ENCODE measurements at places on chromosomes 3 and 15.

DNA sequence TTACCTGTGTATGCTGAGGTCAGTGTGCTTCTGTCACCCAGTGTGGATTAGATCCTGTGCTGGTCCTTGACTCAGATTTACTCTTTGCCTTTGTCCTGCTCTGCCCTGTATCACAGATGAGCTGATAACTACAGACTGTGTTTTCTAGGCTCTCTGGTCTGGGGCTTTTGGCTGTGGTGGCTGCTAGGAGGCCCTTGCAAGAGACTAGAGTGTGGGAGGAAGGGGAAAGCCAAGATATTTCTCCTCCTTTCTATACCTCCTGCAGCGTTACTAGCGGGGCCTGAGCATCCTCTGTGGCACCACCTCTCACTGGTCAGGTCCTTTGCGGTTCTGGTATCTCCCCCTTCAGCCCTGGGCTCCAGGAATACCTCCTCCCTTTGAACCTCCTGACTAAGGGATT, 282.3 kb upstream of the TBC1D5 start:
- DNase-seq, result no peak

DNA sequence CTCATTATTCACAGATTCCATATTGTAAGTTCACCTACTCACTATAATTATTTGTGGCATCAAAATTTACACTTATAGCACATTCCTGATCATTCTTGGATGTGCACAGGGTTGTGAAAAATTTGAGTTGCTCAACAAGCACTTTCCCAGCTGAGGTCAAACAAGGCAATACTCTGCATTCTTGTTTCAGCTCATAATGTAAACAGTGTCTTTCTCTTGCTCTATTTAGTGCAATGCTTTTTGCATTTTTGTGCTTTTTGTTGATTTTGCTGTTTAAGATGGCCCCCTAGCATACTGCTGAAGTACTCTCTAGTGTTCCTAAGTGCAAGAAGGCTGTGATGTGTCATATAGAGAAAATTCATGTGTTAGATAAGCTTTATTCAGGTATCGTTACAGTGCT, 66.7 kb upstream of the TNIK start:
- DNase-seq, result no peak

- no peak for DNase-seq
These were observed 25.7 kb downstream of the IQGAP1 start for GRCh38 chr15:90413411-90414379.

- no peak for DNase-seq
These were observed 27.4 kb upstream of the HDAC11 start for GRCh38 chr3:13452490-13453335.

DNA sequence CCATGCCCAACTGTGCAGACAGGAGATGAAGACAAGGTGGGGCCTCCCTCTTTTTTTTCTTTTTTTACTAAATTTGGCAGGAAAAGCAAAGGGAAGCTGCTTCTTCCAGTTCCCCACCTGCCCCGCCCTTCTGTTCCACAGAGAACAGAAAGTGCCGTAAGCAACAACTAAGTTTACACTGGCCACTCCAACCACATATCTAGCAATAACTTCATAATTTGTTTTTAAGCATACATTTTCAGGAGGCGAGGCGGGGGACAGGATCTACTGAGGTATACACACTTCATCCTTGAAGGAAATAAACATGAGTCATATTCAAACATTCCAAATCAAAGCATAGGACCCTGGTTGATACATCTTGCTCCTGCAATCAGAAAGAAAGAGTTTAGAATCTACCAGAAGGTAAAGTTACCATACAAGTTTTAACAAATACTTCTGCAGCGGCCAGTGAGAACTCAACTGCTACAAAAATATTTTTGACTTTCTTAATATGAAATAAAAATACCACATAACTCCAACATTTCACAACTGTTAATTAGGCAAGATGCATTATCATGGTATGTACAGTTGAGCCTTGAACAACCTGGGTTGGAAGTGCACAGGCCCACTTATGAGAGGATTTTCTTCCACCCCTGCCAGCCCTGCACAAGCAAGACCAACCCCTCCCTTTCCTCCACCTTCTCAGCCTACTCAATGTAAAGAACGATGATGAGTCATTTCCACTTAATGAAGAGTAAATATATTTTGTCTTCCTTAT, 50.7 kb downstream of the FOXP1 start:
- no peak for DNase-seq

DNA sequence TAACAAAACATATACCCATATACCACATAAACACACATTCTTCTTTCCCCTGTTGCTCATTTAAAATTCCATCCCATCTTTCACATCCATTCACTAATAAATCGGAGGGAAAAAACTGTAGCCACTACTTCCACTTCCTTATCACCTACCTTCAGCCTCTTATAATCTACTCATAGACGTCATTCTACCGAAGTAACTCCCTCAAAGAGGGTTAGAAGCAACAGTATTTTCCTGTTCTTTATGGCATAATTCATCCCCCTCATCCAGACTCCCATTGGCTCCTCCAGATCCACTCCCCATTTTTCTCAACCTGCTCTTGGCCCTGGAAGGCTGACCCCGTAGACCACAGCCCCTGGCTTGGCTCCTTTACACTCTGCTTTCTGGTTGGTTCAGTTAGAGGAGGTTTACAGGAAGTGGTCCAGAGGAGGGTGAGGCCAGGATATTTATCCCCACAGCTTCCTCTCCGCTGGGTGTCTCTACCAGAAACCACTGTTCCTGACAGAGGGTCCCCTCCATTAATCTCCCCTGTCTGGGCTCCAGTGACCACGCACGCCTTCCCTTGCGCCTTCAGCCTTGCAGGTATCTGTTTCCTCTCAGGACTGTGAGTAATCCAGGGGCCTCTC, 46.3 kb downstream of the FMN1 start:
- no peak for DNase-seq

DNA sequence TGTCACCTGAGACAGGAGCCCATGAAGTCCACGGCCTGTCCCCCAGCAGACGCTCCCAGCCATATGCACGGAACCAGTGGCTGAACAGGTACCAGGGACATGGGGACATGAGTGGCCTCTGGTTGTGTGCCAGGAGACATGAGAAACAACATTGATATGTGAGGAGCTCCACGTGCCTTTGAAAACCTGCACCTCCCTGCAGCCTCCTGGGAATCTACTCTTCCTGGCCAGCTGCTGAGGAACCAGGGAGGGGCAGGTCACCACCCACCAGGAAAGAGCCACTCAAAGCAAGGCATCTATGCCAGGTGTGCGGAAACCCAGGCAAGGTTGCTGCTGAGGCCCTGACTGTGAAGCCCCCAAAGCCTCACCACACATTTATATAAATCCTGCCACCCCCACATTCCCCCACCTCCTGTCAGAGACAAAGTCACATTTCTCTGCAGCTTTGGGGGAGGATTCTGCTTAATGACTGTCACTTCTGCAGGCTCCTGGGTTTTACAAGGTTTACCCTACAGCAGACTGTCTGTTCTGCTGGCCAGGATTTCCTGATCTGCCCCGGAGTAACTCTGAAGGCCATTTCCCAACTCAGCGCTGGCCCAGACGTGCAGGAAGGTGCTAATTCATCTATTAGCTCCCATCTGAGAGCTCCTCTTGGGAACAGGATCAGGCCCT, 110.8 kb downstream of the ADCY5 start:
- DNase-seq, result no peak

DNA sequence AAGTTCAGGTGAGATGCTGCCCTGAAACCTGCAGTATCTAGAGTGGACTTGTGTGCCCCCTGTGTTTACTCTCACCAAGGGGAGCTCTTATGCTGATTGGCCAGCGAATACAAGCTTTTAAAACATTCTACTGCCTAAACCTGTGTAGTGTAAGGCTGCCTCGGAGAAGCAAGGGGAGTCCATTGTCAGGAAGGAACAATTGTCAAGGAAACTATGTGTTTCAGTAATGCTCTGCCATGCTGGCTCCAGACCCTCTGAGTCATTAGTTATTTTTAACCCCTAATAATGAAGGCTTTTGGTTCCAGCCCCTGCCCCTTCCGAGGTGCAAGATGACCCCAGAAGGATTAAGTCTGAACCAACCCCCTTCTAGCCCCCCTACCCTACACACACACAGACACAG, 66.1 kb upstream of the CHMP2B start:
- DNase-seq, result no peak

- DNase-seq, result no peak
These were observed 272.5 kb downstream of the THSD4 start for GRCh38 chr15:71387810-71388209.
